ENCODE measurements at places on chromosomes 1 and 21.

GRCh38 chr1:91617285-91617765 is 116.7 kb downstream of the CDC7 start:
- DNase-seq: no peak

GRCh38 chr1:117826540-117827078 is 102.8 kb downstream of the GDAP2 start:
- DNase-seq: no peak

DNA sequence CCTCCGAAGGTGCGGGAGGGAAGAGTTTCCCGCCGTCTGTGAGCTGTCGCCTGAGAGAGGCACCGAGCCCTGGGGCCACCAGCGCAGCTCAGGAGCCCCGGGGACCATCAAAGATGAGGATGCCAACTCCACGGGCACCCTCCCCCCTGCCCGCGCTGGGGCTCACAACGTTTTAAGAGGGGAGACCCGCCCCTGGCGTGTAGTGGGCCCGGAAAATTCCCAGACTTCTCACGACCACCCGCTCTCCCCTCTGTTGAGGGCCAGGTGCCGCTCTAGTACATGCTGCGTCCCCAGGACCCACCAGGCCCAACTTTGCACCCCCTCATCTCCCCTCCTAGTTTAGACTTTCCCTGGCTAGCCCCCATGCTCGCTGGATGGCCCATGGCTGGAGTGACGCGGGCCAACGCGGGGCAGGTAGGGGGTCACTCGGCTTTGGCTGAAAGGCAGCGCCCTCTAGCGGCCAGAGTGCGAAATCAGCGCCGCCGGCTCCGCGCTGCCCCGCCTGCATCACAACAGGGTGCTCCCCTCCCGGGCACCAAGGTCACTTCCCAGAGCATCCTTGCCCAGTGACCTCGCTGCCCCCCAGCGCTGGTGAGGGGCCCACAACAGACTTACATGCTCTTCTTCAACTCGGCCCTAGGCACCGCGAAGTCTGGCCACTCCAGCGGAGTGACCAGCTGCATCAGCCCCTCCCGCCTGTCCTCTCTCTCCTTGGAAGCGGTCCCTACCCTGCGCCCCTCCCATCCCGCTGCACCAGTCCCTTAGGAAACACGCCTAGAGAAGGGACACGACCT is 1.8 kb downstream of the CD160 start:
- peak; percentile 77 for DNase-seq

DNA sequence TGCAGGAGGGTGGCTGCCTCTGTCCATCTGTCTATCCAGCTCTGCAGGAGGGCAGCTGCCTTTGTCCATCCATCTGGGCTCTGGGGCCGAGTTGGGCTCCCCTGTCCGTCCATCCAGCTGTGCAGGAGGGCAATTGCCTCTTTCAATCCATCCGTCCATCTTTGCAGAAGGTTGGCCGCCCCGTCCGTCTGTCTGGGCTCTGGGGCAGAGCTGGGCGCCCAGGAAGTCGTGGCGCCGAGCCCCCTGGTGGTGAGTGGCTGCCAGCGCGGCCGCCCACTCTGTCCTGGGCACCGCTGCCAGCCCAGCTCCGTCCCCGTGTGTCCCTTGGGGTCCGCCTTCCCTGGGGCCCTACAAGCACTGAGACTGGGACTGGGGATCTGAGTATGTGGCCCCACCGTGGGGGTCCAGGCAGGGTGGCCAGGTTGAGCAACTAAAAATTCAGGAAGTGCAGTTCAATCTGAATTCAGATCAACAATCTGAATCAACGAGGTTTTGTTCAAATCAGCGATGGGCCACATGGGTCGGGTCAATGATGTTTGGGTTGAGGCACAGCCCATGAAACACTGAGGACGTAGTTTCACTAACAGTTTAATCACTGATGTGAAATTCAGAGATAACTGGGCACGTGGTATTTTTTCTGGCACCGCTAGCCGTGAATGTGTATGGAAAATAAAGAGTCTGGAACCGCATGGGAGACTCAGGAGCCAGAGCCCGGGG is 99.1 kb upstream of the ACTRT2 start:
- peak; percentile 34 for DNase-seq
